ENCODE measurements at places on chromosomes 11 and 22.
A peak's percentile ranks its signal among the peaks of the same experiment; 100 is the strongest.

DNA sequence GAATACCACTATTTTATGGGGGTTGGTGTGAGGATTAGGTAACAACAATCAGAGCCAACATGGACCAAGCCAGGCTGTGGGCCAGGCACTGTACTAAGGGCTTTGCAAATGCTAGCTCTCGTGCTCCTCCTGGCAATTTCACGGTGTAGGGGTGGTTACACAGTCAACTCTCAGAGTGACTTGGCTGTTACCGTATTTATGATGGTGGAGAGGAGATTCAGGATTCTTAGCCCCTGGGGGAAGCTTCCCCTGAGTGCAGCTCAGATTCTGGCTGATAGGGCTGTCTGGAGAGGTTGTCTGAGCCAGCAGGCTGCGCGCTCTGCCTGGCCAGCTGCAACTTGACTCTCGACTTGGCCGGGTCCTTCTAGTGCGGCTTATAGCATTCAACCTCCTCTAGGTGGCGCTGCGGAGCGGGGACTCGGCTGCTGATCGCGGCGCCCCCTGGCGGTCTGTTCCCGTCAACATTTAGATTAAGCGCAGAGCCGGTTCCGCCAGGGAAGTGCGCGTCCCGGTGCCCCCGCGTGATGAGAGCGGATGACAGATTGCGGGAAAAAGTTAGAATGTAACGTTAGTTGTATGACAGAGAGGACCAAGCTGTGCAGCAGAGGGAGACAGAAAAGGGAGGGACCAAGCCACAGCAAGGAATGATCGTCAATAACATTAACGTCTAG lies 4.5 kb upstream of the NCF4 start:
- peak; percentile 87 for DNase-seq

- no peak for DNase-seq
These were observed 33.1 kb upstream of the NCAM1 start for GRCh38 chr11:112928136-112928535.

DNA sequence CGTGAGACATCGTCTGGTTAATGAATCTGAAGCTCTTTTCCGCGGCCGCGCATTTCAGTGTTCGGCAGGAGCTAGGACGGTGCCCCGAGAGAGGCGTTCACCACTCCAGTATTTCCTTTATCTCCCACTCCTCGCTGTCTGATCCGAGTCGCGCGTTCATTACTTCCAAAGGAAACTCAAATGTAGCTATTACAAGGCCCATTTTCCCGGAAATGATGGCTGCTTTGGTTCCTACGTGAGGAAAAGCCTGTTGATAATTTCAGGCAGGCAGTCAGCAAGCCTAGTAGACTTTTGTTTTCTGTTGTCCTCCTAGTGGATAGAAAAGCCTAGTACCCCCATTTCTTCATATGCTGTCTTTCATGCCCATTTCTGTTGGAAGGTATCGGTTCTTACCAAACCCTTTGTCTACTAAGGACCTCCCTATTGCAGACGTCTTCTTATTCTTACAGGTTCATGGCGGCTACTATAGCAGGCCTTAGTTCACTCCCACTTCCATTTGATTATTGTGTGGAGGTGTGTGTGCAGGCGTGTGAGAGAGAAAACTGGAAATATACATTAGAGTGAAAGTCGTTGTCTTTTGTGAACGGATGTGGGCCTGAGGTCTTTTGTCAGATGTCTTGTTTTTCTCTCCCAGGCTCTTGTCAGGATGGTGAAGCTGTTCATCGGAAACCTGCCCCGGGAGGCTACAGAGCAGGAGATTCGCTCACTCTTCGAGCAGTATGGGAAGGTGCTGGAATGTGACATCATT lies 737 bp downstream of the RBM4 start:
- DNase-seq: no peak

DNA sequence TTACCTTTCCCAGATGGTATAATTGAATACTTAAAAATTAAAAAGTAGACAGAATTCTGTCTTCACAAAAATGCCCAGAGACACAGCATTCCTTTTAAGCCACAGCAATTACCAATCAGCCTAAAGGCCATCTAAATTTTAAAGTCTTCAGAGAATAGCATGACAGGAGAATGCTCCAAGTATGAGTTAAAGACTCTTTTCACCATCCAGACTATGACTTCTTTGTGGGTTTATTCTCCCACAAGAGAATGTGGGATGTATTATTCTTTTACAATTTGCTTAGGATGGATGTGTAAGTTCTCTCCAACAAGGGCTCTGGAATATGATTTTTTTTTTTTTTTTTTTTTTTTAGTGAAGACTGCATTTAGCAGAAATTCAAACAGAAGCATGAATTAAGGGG lies 249.9 kb downstream of the TTC28 start:
- no peak for DNase-seq

GRCh38 chr22:39739338-39740027 lies 154.1 kb downstream of the ENTHD1 start:
- DNase-seq: no peak

- DNase-seq: no peak
These were observed 78.7 kb downstream of the SERGEF start for GRCh38 chr11:17934194-17934593.

DNA sequence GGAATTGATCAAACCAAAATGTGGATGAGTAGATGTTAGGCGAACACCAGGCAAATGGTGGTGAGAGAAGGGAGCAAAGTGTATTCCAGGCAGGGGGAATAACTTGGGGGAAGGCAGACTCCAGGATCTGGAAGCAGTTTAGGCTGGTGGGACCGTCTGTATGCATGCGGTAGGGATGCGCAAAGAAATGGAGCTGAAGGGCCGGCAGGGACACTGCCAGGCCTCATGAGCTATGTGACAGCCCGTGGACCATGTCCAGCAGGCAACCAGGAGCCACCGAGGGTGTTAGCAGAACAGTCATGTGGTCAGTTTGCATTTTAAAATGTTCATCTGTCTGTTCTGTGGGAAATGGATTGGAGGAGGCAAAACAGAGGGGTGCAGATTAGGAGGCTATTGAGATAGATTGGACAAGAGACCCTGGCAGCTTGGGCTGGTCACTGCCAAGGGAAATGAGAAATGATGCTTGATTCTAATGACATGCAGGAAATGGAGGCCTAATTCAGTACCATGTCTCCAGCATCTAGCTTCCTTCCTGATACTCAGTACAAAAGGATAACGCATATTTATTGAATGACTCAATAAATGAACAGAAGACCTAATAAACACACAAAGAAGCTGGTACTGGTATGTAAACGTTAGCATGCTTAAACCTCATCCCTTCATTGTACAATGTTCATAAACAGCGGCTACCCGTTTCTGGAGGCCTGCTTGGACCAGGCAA lies 412.4 kb downstream of the BUD13 start:
- no peak for DNase-seq

DNA sequence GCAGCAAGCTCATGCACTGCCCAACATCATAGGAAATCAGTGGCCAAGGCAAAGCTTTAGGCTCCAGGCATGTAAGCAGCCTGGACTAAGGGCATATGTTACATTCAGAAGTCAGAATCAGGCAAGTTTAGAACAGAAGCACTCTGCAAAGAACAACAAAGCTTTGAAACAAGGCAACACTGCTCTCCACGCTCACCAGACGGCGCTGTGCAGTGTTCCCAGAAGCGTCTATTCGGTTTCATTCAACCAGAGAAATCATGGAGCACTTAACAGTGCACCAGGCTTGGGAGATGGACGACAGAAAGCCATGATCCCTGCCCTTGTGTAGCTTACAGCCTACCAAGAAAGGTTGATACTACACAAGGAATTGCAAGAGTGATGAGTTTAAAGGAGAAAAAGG lies 555.8 kb downstream of the BUD13 start:
- DNase-seq: peak; percentile 60

DNA sequence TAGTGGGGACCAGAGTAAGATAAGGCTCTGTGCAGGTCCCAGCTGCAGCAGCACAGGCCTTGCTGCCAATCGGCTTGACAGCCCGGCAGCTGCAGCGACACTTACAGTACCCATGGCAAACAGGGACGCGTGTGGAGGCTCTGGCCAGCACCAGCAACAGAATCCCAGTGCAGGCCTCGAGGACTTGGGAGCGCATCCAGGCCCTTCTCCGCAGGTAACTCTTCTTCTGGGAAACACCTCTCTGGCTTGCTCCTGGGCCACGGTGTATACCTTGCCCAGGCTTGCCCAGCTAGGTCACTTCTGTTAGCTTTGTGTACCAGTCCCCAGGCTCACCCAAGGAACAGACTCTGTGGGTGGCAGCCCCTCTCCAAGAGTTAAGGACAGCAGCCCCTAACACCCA lies 126.7 kb downstream of the CTTN start:
- DNase-seq: peak; percentile 6

GRCh38 chr11:75475767-75476650 lies 43.0 kb upstream of the KLHL35 start:
- DNase-seq: peak; percentile 37

GRCh38 chr11:46133119-46133518 lies 11.9 kb upstream of the PHF21A start:
- no peak for DNase-seq

DNA sequence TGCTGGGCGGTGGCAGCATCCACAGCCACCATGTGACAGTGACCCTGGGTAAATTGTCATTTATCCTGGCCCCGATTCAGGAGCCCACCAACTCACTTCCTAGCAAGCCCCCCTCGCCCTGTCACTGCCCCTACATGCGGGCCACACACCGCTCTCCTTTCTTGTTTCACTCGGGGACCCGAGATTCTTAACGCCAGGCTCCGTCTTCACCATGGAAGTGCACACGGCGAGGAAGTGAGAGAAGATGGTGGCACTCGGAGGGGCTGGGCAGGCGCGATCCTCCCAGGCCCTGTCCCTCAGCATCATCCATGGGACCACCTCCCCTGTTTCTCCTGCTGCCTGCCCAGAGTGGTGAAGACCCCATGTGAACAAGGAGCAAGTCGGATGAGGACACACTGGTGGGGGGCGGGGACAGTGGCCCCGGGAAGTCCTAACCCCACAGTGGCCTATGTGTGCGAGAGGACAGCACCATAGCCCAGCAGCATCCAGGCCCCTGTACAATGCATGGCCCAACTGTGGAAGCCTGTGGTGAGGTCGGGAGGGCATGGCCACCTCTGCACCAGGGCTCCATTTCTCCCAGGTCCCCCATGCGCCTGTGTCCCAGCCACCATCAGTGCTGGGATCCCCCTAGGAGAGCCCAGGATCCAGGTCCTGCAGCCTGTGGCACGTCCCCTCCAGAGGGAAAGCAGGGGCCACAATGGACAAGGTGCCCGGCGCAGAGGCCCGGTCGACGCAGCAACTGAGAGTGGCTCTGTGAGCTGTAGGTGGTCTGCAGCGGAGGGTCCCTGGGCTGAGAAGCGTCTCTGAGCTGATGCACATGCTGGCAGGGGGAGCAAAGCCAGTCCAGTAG lies 262.8 kb downstream of the BRD1 start:
- no peak for DNase-seq

DNA sequence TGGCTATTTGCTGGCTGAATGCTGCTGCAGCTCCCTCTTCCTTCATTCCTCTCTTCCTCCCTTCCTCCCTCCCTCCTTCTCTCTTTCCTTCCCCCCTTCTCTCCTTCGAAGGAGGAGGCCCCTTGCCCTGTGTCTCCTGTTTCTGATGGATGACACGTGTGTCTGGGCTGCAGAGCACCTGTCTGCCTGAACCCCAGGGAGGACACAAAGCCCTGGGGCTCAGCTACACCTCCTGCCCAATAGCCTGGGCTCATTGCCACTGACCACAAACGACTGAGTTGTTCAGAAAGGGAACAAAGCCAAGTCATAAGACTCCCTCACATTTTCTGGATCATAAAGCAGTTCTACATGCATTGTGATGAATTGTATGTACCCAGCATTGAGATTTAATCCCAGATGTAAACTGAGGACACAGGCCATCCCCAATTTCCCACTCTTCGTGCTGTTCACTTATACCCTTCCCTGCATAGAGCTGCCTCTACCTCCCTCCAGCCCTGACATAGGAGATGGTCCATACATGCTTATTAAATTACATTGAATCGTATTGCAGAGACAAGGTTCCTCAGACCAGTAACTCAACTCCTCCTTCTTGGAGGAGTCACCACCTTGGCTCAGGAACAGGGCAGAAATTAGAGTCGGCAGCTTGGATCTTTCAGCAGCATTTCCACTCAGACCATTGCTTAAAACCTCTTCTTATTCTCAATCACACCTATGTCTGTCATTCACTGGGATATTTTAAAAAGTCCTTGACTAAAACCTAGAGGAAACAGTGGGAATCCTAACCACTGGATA lies 1.2 kb downstream of the CSRP3 start:
- no peak for DNase-seq

DNA sequence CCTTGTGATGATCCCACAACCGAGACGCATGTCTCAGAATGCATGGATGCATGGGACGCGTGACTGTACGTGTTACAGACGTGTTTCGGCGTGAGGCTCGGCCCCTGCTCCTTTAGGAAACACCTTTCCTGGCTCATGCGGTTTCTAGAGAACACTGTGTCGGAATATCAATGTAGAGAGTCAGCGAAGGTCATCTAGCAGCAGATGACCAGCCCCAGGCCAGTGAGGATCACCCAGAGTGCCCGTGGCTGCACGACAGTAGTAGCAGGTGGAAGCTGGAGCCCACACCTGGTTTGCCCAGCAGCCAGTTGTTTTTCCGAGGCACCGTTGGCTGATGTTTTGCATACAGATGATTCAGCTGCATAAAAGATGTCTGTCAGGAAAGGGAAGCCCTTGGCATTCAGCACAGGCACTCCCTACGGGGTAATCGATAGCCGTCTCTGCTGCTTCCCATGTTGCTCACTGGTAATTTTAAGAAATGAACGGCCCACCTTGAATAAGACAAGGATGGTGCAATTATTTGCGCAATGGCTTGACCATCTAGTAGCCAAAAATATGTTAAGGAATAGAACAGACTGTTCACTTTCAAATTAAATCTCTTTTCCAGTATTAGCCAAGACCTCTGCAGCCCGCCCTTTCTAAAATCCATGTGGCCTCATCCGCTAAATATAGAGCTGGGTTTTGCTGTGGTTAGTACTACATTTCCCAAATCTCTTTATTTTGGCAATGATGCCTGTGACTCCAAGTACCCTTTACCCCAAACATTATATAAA lies 1.1 kb upstream of the CLTCL1 start:
- no peak for DNase-seq

DNA sequence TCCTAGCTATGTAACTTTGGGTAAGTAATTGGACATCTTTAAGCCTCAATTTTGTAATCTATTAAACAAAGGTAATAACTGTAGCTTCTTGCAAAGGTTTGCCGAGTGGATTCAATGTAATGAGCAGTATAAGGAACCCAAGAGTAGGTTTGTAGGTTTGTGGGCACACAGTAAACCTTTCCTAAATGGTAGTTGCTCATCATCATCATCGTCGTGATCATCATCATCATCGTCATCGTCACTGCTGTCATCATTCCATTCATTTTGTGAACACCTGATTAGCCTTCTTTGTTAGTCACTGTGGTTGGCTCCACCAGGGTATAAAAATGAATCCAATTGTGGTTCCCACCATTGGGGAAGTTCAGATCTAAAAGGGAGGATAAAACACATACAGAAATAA lies 223.1 kb upstream of the KIRREL3 start:
- no peak for DNase-seq

DNA sequence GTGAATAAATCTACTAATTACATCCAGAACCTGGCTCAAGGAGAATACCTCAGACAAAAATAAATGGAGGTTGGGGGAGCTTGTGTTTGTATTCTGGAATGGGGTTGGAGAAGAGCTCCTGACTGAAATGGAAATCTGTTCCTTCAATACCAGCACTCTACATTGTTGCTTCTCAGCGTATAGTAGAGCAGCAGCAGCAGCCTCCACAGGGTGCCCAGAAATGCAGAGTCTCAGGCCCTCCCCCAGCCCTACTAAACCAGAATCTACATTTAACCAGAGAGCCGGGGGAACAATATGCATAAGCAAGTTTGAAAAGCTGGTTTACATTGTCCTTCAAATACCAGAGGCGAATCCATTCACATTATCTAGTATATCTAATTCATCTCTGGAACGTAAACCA lies 474.8 kb downstream of the NTM start:
- DNase-seq: no peak

Data from WERI-Rb-1 (cell line).